Frontal cortex (tissue), 4 donors: ENCODE measurements at places on chromosomes 4 and X. TPM values are rescaled to one million over a fixed set of nuclear protein-coding genes. Genes with fewer than 3 reads are reported as not detected.

Gene ABCG2
- 21.6 TPM for total RNA-seq

Gene C4orf54
- under 0.01 TPM for total RNA-seq

Gene BCOR
- 26.5 TPM for total RNA-seq

Gene SCD5
- 254 TPM for total RNA-seq

Gene GPR50
- not detected for total RNA-seq

Gene SERPINA7
- total RNA-seq: not detected

Gene IL13RA2
- 4.9 TPM for total RNA-seq

Gene CPZ
- total RNA-seq: 2.9 TPM

Gene HDX
- 11.4 TPM for total RNA-seq
